ENCODE measurements at places on chromosomes 1 and 21.

- no peak for DNase-seq
Measured at GRCh38 chr1:36177589-36178431, 21.9 kb downstream of the MAP7D1 start.

- peak; percentile 28 for DNase-seq
Measured at GRCh38 chr1:31501505-31501904, 74.8 kb upstream of the TINAGL1 start.

DNA sequence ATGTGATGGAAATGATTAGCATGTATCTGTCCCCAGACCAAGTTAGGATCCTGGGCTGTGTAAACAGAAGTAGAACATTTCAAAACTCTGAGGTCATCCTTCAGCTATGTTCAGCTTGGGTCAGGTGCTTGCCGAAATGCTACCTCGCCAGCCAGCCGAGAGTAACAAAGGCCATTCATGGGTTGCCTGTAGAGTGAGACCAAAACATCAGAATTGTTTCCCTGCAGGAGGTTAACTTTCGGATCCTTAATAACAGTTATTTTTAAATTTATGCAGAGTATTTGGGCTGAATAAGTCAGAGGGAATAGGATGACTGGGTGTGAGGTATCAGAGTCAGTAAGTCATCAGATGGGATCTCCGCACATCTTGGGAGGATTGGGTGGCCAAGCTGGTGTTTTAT is 35.6 kb downstream of the SMYD2 start:
- no peak for DNase-seq

DNA sequence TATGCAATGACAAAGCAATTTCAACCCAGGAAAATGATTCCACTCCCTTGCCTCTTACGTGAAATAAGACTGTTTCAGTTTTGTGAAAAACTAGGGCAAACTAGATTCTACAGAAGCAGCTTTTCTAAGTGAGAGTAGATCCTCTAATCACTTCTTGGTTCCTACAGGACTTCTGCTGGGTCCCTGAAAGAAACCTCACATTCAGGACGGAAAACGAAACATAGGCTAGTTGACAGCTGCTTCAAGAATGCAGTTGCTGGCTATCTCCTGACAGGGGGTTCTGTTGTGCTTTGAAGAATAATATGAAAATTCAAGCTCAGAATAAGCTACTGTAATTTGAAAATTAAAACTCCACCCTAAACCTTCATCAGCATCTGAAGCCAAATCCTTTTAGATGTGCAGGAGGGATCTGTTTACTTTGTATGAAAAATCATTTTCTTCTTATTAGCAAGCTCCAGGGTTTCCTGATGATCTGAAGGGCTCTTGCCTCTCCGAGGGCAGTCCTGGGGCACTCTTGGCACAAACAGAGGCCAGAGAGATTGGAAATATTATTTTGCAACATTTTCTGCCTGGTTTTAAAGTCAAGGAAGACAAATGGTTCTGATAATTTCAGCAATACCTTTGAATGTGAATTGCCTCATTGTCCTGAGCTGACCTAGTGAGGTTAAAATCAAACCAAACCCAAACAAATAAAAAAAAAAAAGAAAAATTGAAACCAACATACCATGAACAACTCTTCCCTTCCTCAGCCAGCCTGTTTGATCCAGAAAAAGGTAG is 55.0 kb downstream of the NTMT2 start:
- no peak for DNase-seq

DNA sequence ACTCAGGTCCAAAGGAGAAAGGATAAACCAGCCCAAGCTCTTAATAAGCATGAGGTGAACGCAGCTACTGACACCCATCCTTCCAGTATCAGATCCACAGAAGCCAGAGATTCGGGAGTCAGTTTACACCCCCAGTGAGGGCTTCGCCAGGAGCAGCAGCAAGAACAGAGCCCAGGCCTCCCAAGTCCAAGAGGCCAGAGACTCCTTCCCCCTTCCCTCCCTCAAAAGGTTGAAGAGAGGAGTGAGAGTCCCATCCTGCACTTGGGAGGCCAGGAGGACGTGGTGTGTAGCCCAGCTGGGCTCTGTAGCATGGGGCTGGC is 72.8 kb downstream of the MRPL37 start:
- no peak for DNase-seq

DNA sequence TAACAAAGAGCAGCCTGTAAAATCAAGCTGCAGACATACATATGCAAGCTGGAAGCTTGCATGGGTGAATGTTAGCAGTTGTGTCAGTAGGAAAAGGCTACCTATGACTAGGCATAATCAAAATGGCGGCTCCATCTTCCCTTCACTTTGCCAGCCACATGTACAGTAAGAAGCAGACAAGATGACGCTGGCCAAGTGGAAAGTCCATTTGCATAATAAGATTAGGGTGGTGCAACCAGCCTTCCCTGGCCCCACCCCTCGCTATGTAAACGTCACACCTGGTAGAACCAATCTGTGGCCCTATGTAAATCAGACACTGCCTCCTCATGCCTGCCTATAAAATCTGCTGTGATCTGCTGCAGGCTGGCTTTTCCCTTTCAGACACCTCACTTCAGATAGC is 171.9 kb upstream of the USP25 start:
- no peak for DNase-seq

GRCh38 chr1:204975568-204976235 is 67.3 kb upstream of the CNTN2 start:
- peak; percentile 43 for DNase-seq

DNA sequence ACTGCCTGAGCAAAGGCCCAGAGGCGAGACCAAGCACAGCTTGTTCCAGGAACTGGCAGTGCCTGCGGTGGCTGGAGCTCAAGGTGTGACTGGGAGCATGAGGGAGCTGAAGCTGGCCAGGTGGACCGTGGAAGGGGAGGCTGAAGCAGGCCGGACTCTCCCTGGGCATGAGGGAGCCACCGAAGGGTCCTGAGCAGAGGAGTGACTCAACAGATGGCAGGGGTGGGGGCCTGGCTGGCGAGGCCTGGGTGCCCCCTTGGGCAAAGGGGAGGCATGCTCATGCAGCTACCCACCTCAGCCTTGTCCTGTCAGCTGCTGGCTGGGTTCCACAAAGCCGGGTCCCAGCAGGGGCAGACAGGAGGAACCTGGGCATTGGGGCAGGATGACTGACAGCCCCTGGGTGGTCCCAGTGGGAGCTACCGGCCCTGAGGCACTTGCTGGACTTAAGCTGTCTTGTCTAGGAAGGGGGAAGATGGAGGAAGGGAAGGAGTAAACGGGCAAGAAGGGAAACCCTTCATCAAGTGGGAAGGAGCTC is 118.9 kb downstream of the LACTBL1 start:
- no peak for DNase-seq

GRCh38 chr1:230429067-230429735 is 3.1 kb upstream of the PGBD5 start:
- no peak for DNase-seq

GRCh38 chr1:86981482-86982213 is 67.2 kb downstream of the HS2ST1 start:
- no peak for DNase-seq

DNA sequence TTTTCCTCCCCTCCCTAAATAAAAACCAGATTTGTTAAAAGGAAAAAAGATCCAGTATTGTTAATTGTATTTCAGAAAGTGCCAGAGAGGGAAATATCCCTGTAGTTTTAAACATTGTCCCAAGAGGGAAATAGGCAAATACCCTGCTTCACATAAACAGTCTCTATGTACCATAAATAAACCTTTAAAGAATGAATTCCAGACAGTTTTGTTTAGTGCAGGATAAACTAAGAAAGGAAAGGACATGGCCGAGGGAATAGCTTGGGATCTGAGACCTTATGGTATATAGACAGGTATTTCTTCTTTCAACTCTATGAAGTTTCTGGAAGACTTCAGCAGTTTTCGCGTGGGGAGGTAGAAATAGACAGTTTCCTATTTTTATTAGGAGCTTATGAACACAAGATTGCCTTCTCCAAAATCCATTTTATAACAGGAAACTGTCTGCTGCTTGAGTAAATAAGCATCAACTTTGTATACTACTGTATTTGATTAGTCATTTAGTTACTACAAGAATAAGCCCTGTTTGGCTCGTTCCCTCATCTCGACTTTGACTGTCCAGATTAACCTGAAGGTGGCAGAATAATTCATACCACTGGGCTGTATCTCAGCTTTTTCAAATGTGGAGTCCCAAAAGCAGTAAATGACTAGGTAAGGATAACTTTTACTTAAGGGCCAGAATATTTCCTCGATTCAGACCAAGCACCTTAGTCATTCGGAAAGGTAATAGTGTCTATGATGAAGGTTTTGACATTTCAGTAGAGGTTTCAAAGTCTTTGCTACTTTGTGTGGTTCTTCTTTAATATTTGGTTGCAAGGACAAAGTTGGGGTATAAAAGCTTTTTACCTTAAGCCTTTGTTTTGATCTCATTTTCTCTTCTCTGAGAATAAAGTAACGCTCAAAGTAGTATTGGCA is 177.5 kb downstream of the VPS13D start:
- DNase-seq = peak; percentile 46

DNA sequence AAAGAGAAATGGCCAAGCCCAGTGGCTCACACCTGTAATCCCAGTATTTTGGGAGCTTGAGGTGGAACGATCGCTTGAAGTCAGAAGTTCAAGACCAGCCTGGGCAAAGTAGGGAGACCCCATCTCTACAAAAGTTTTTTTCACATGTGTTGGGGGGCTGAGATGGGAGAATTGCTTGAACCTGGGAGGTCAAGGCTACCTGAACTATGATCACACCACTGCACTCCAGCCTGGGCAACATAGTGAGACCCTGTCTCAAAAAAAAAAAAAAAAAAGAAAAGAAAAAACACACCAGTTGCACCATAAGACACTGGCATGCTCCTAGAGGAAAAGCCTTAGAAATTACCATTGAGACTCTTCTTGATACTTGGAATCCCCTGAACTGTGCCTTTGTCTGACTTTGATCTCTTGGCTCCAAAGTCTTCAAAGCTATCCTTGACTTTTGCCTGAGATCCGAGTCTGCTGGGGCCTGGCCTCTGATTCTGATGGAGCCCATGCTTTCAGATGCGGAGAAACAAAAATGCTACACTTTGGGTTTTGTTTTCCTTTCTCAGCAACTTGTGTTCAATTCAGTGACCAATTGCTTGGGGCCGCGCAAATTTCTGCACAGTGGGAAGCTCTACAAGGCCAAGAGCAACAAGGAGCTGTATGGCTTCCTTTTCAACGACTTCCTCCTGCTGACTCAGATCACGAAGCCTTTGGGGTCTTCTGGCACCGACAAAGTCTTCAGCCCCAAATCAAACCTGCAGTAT is 33.7 kb downstream of the ATP5PO start:
- no peak for DNase-seq

DNA sequence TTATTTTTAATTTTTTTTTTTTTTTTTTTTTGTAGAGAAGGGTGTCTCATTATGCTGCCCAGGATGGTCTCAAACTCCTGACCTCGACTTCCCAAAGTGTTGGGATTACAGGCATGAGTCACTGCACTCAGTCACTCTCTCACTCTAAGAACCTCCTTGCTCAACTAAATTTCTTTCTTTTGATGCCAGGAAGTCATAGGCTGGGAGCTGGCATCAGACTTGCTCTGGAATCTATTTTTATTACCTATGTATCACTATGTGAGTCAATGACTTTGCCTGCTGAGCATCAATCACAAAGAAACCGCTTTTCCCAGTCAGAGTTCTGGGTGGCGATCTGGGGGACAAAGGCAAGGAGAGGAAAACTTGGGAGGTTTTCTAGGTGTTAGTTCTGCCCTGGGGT is 35.5 kb upstream of the PARP1 start:
- DNase-seq = no peak

GRCh38 chr1:107683683-107684082 is 281.3 kb downstream of the VAV3 start:
- DNase-seq = no peak

- no peak for DNase-seq
Measured at GRCh38 chr1:244283772-244284171, 167.9 kb downstream of the ADSS2 start.

- no peak for DNase-seq
Measured at GRCh38 chr1:89557956-89558355, 33.3 kb downstream of the LRRC8B start.

DNA sequence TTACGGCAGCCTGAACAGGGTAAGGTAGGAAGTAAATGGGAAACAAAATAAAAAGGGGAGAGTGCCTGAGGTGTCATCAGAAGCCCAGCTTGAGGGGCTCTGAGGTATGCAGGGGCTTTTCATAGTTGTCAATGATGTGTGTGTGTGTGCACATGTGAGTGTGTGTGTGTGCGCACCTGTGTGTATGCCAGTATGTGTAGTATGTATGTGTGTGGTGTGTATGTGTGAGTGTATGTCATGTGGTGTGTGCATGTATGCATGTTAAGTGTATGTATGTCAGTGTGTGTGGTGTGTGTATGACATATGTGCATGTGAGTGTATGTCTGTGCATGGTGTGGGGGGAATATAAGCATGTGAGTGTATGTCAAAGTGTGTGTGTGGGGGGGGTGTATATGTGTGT is 184.1 kb downstream of the DSCAM start:
- no peak for DNase-seq

DNA sequence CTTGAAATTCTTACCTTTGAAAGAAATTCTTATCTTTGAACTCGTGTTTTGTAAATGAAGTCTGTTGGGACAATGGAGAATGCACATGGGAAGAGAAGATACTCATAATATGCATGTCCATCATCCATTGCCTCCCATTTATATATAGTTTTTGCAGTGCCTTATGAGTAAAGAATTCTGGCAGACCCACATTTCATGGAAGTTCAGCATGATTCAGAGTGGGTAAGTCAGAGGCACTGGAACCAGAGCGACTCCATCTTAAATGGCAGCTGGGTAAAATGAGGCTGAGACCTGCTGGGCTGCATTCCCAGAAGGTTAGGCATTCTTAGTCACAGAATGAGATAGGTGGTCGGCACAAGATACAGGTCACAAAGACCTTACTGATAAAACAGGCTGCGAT is 13.8 kb downstream of the LAX1 start:
- no peak for DNase-seq

DNA sequence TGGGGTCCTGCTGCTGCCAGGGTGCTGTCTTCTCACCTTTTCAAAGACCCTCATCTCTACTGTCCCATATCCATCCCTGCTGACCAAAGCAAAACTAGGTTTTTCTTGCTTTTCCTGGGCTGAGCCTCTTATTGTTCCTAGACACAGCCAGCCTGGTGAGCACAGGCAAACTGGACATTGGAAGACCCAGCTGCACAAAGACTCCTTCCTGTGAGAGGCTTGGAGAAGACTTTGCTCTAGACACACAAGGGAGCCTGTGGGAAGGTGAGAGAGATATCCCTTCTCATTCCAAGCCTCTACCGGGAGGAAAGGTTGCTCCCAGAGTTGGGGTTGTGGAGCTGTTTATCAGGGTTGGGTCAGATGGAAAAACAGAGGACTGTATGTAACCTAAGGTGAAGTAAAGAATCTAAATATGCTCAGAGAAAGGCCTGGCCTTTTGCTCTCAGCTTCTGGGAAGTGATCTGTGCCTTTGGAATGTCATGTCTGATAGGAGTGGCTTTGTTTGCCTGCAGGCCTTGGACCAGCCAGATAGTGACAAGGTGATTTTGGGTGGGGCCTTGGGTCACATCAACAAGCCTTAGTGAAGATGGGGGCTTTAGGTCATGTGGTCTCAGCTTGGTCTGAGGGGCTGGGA is 87.6 kb upstream of the RUNX1 start:
- no peak for DNase-seq

- peak; percentile 55 for DNase-seq
Measured at GRCh38 chr1:75203415-75204277, 69.5 kb downstream of the LHX8 start.

- no peak for DNase-seq
Measured at GRCh38 chr1:59355361-59355760, 58.5 kb downstream of the FGGY start.

Measured in common myeloid progenitor, CD34-positive (primary cell).